ENCODE measurements at places on chromosomes 16 and 17.

DNA sequence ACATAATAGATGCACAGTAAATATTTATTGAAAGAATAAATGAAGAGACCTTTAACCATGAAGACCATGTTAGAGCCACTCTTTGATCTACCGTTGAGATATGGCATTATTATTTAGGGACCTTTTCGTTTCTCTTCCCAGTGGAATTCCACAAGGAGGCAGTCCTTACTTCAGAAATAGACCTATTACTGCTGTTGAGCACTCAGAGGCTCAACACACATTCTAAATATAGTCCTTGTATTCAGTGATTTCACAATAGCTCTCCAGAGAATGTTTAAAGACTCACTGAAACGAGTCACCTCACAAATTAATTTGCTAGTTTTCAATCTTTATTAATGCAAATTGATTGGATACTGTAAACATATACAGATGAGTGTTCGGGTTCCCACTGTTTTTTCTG, 603.8 kb downstream of the CDH8 start:
- DNase-seq: no peak

DNA sequence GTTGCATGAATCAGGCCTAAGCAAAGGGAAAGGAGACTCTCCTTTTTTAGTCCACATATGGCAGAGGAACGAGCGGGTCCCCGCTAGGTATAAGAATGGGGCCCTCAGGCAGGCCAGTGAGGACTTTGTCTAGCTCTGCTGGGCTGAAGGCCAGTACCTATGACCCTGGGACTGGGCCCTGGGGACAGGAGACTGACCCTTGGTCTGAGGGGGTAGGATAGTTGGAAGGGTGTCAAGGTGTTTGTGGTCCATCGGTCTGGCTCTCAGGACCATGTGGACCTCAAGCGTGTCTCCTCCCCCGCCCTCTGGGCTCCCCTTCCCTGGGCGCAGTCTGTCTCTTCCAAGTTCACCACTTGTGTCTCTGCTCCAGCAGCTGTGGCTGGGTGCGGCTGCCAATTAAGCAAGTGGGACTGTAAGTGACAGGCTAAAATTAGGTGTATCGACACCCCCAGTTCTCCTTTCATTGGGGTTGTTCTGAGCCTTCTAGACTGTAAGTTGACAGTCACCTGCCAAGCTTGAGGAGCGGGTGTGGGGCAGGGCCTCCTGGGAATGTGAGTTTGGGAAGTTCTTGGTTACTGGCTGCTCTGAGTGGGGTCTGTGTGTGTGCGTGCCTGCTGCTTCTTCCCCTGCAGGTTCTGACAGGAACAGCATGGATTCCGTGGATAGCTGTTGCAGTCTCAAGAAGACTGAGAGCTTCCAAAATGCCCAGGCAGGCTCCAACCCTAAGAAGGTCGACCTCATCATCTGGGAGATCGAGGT, 24.5 kb downstream of the AKAP1 start:
- DNase-seq: no peak

- no peak for DNase-seq
These were observed 36.7 kb upstream of the CPNE2 start for GRCh38 chr16:57055671-57056070.

DNA sequence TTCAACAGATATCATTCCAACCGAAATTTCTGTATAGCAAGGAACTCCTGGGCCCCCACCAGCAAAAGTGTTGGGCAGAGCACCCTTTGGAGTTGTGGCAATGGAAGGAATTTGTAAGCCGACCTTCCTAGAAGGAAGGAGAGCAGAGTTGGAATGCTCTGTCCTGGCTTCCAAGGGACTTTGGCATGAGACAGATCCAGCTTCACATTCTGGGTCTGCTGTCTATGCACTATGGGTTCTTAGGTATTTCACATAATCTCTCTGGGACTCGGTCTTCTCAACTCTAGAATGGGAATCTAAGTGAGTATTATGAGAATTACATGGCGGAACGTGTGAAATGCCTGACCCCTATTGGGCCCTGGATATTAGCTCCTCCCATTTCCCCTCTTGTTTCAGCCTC, 63.2 kb upstream of the MARCHF10 start:
- DNase-seq: no peak

- DNase-seq: no peak
These were observed 9.2 kb upstream of the SSTR2 start for GRCh38 chr17:73155410-73156165.

GRCh38 chr17:9845306-9845705, 19.6 kb downstream of the GLP2R start:
- no peak for DNase-seq

- no peak for DNase-seq
These were observed 71.5 kb downstream of the GAS7 start for GRCh38 chr17:10126616-10127501.

- no peak for DNase-seq
These were observed 1.2 kb upstream of the CBX4 start for GRCh38 chr17:79840269-79840988.

DNA sequence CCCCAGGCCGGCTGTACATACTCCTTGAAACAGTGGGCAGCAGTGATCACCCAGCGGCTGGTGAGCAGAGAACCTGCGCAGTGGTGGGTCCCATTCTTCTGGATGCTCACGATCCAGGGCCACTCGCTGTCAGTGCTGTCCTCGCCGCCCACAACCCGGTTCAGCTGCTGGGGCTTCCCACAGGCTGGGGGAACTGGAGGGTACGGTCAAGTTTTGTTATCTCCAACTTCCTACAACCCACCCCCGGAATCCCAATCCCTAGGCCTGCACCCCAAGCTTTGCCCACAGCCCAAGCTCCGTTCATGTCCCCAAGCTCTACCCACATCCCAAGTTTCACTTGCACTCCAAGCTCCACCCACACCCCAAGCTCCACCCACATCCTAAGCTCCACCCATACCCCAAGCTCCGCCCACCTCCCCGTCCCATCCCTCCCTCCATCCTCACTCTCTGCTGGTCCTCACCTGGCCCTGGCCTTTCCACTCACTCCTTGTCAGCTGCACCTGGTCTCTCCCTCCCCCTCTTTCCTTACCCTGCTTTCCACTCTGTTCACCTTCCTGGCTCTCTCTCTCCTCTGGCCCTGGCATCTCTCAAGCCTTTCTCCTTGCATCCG, 1.8 kb downstream of the PRSS22 start:
- DNase-seq: no peak

DNA sequence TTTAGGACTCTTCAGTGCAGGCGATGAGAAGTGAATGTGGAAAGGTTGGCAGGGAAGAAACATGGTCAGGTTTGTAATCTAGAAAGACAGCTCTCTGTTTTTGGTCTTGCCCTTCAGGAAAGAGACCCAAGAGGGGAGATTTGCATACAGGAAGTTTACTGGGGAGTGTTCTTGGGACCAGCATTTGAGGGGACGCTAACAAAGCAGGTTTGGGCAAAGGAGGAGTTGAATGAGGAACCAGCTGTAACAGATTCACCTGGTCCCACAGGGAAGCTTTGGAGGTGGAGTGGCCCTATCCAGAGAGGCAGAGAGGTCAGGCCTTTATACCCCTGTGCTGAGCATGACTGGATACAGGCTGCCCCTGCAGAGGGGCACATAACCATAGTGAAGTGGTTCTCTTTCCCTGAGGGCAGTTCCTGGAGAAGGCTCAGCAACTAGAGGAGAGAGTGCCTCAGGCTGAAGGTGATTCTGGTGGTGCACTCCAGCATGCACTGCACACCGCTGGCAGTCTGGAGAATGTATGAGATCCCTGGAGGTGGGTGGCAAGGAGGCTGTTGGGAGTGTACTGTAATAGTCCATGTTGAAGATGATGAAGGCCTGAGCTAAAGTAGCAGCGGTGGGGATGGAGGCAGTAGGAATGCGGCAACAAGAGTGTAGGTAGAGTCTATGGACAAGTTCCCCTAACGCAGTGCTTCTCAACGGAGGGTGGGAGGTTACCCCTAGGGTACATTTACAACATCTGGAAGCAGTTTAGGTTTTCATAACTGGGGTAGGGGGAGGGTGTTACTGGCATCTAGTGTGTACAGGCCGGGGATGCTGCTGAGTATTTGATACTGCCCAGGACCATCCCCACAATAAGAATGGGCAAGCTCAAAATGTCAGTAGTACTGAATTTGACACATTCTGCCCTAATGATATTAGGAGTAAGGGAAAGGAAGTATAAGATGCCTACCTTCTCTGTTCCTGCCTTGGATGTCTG, 37.2 kb downstream of the MAP2K6 start:
- no peak for DNase-seq

DNA sequence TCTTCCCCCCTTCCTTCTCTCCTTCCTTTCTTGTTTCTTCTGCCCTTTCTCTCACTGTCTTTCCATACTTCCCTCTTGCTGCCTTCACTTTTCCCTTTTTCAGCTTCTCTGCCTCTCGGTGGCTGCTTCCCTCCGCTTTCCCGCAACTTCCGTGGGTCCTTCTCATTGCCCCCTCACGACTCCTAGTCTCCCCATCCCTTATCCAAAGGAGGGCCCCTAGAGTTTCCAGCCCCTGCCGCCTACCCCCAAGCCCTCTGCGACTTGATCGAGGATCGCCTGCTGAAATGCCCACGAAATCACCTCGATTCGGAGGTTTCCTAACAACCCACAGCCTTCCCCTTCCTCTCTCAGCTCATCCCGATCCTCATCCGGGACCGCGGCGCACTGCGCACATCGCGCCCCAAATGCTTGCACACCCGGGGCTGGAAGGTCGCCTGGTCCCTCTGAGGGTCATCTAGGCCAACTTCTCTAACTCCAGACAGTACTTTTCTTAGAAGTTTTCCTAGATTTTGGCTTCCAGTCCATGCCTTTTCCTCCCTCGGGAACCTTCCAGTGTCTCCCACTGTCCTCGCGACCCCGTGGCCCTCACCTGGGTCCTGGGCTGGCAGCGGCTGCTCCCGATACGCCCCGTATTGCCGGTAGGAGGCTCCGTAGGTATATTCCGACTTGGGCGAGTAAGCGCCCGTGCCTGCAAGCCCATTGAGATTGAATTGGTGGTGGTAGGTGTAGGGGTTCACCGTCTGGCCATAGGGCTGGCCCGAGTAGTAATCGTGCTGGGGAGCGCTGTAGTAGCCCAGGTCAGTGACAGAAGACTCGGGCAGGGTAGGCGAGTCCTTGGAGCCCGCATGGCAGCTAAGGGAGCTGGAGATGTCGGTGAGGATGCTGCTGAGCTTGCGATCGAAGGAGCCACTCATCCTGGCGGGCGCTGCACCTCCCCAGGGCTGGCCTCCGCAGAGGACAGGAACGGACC, 654 bp downstream of the DLX3 start:
- no peak for DNase-seq

GRCh38 chr16:81142864-81143263, 46.7 kb upstream of the GCSH start:
- no peak for DNase-seq

DNA sequence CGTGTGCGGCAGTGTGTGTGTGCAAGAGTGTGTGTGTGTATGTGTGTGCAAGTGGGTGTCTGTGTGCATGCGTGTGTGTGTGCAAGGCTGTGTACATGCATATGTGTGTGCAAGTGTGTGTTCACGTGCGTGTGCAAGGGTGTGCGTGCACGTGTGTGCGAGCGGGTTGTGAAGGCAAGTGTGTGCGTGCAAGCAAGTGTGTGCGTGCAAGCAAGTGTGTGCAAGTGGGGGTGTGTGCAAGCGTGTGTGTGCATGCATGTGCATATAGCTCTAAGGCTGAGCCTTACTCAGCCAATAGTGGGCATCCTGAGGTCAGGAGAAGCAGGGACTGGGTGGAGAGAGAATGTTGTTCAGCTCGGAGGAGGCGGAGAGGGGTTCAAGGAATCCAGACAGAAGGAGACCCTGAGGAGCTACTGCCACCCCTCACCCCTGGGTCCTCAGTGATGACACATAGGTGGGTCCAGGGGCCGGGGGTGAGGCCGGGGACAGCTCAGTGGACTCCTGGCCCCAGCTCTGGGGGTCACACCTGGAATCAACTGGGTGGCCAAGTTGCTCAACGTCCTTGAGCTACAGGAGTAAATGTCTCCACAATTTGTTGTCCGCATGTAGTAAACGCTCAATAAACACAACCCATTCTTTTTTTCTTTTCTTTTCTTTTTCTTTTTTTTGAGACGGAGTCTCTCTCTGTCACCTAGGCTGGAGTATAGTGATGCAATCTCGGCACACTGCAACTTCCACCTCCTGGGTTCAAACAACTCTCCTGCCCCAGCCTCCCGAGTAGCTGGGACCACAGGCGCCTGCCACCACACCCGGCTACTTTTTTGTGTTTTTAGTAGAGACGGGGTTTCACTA, 1.8 kb downstream of the PRR29 start:
- DNase-seq: no peak

DNA sequence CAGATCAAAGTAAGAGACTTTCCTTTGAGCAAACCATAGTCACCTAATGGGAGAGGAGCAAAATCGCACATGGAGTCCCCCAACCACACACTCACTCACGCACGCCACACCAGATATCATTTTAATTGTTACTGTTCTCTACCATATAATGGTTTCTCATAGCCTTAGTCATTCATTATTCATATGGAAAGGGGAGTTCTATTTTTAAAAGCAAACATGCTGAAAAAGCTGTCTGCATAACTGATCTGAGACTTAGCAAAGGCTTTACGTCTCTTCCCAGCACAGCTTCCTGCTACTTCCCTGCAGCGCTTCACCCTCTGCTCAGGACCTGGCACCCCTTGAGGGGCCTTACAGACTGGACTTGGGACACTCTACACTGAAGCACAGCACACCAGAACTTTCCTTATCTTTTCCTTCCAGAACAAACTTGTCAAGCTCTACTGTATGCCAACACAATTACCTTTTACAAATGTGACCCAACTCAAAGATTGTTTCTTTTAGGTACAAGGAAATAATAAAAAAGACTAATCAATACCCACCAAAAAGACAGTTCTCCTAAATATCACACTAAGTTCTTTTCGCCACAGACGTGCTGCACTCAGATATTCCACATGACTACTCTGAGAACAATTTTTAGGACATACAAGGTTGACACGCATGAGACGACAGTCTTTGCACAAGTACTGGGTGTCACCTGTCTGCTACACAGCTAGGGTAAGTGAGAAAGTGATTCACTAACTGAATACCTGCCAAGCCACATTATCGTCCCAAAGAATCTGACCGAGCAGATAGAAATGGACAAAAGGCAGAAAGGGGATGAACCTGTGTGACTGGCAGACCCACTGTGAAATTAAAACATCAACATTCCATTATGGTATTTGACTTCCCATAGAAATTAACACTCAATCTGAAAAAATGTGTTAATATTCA, 21.5 kb downstream of the SRP68 start:
- DNase-seq: no peak

DNA sequence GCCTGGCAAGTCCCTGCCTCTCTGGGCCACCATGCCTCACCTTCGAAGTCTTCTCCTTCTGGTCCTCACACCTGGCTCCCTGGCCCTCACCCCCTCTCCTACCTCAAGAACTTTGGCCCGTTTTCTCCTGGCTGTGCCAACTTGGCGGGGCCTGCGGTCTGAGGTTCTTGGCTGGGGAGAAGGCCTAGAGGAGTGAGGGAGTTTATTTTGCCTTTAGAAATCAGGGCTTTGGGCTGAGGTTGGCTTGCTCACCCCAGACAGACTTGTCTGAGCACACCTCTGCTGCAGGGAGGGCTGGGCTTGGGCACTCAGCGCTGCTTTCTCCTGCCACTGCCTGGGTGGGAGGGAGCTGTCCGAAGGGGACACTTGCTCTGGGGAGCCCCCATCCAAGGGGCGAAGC, 23.3 kb upstream of the TAC4 start:
- DNase-seq: no peak

- DNase-seq: no peak
These were observed 6.8 kb downstream of the AXIN2 start for GRCh38 chr17:65554553-65555223.

All from posterior cingulate gyrus (tissue), 11 donors.